ENCODE measurements at places on chromosomes 3 and 15. TPM values are rescaled to one million over a fixed set of nuclear protein-coding genes. Genes with fewer than 3 reads are reported as not detected.
A peak's percentile ranks its signal among the peaks of the same experiment; 100 is the strongest.

IL17RE gene
- 11.5 TPM for polyA plus RNA-seq

PRR20G gene
- not detected for polyA plus RNA-seq

SATB1 gene
- 42.3 TPM for polyA plus RNA-seq

GOLGA6D gene
- polyA plus RNA-seq: 0.11 TPM

GJD2 gene
- polyA plus RNA-seq: not detected

RARRES1 gene
- 38.8 TPM for polyA plus RNA-seq

- no peak for DNase-seq
Measured at GRCh38 chr15:29143909-29144635, 125.5 kb downstream of the NSMCE3 start.

GRCh38 chr3:123584284-123584987, 417 bp downstream of the HACD2 start:
- DNase-seq: peak; percentile 26

DNA sequence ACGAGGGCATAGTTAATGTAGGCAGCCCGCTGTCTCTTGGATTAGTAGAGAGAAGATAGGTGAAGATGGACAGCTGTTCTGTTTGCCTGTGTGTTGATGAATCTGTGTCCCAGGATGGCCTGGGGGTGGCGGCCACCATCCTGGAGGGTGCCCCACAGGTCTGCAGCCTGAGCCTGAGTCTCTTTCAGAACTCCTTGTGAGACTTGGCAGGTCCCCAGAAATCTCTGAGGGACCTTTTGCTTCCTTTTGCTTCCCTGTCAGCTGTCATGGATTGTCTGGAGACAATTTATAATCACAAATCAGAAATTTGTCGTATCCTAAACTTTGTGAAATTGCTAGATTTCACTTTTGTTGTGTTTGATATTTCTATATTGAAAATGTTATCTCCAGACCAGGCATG, 17.4 kb downstream of the FAN1 start:
- DNase-seq: no peak

GRCh38 chr3:2390926-2391532, 292.4 kb downstream of the CNTN4 start:
- DNase-seq: no peak

DNA sequence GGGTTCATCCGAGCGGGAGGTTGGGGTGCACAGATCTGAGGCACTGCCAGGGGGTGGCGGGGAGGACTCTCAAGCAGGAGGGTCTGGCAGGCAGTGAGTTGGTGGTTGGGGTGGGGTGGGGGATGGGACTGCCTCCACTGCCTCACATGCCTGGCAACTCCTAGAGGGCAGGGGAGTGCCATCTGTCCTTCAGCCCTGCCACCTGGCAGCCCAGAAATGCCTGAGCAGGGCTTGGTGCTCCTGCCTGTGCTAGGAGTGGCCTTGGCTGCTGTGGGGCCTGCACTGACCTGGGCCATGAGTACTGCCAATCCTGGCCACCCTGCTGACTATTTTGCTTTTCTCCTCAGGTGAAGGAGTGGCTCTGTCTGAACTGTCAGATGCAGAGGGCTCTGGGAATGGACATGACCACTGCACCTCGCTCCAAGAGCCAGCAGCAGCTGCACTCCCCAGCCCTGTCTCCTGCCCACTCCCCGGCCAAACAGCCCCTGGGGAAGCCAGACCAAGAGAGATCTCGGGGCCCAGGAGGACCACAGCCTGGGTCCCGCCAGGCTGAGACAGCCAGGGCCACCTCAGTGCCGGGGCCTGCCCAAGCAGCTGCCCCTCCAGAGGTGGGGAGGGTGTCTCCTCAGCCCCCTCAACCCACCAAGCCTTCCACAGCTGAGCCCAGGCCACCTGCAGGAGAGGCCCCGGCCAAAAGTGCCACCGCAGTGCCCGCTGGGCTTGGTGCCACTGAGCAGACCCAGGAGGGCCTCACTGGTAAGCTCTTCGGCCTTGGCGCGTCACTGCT, 32.0 kb upstream of the APEH start:
- no peak for DNase-seq

DNA sequence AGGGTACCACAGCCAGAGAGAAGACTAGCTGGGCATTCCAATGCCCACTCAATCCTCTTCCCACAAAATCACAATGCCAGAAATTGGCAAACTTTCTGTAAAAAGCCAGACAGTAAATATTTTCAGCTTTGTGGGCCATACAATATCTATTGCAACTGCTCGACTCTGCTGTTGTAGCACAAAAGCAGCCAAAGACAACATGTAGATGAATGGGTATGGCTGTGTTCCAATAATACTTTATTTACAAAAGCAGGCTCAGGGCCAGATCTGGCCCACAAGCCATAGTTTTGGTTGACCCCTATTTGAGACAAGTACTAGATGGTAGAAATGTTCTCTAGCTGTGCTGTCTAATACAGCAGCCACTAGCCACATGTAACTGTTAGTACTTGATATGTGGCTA, 330.9 kb downstream of the ERC2 start:
- DNase-seq: no peak

DNA sequence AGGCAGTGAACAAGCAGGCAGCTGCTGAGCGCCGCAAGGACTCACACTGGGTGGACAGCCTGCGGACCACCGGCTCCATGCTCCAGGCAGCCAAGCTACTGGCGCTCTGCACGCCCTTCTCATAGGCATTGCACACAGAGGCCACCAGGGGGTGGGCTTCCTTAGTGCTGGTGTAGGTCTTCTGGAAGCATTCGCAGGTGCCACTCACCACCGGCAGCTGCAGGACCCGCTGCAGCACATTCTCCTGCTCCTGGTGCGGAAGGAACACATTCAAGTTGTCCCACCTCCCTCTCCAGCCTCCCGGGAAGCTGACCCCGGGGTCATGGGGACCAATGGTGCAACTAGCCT, 6.0 kb downstream of the PLIN1 start:
- no peak for DNase-seq

DNA sequence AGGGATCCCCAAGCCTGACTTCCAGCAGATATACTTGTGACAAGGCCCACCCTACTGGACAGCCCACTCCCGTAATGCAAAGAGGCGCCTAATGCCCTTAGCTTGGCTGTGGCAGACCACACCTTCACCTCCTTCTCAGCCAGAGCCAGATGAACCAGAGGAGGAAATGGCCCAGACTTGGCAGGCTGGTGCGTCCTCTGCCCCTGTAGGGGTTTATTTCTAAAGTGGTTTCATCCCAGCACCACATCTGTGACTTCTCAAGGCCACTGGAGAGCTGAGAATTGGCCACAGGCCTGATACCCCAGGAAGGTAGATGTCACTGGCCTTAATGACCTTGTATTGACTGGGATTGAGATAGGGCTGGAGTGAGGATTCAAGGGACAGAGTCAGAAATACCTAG, 29.5 kb downstream of the BOC start:
- no peak for DNase-seq
